ENCODE measurements at places on chromosomes 4 and X. TPM values are rescaled to one million over a fixed set of nuclear protein-coding genes. Genes with fewer than 3 reads are reported as not detected.

- DNase-seq: no peak
Observed at GRCh38 chrX:72395237-72395636, 89.5 kb upstream of the CITED1 start.

DNA sequence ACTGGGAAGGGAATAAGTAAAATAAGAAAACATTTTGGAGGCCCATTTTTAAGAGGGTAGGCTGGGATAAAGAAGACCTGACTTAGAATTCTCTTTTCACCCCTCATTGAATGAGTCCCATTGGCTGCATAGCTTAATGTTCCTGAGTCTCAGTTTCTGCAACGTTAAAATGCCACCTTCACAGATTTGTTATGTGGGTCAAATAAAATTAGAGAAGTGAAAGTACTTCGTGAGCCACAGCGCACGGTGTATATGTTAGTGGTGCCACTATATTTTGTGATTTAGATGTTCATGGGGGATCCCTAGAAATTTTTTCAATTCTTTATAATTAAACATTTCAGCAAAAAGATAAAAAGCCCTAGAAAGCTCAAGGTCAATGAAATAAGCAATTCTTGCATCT, 109.2 kb upstream of the HS3ST1 start:
- DNase-seq: no peak

- DNase-seq: no peak
Observed at GRCh38 chr4:25549413-25549812, 106.2 kb upstream of the SLC34A2 start.

DNA sequence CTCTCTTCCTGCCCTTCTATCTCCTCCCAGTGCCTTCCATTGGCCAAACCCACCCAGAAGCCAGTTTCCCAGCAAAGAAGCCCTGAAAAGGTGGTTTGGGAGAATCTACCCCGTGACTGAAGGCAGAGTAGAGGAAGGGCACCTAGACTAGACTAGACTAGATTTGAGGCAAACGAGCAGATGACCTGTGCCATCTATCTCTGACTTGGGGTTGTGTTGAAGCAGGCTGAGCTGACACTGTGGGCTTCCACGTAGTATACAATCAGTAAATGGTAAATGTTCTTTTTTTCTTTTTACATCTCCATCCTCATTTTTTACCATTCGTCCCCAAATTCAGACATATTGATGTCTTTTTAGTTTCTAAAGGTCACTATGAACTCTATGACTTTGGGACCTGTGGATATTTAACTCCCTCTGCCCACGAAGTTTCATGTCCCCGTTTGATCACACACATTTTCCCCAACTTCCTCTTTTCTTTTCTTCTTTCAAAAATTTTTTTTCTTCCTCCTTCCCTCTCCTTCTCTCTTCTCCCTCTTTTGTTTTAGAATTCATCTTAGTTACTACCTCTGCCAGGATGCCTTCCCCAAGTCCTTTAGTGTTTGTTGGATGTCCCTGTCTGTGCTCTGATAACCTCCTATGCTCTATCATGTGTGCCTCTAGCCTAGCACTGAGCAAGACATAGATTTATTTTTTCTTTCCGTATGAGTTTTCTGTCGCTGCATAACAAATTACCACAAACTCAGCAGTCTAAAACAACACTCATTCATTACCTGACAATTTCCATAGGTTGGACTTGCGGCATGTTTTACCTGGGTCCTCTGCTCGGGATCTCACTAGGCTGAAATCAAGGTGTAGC, 6.2 kb upstream of the AFF1 start:
- DNase-seq: no peak

The CORIN gene
- 34.6 TPM for total RNA-seq

Measured in type B pancreatic cell (in vitro differentiated cells).